C1 segment of cervical spinal cord (tissue), 14 donors: ENCODE measurements at places on chromosomes 1 and 21.
A peak's percentile ranks its signal among the peaks of the same experiment; 100 is the strongest.

- no peak for DNase-seq
Observed at GRCh38 chr1:235920596-235921375, 54.1 kb upstream of the LYST start.

DNA sequence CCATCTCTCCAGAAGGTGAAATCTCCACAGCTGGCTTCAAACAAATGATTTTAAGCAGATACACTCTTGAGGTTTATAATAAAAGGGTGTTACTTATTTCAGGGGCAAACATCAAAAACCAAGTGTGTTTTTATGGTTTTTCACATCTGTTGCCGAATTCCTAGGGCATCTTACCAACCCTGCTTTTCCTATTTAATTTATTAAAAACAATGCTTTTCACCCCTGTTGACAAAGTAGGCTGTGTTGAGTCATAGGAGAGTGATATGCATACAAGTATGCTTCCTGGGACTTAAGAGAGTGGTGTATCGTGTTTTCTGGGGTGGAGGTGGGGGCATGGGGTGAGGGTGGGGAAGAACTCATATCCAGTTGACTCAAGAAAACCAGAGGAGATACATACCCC lies 29.3 kb upstream of the IL20 start:
- DNase-seq = no peak

GRCh38 chr1:35461966-35462651 lies 95.1 kb downstream of the KIAA0319L start:
- no peak for DNase-seq

DNA sequence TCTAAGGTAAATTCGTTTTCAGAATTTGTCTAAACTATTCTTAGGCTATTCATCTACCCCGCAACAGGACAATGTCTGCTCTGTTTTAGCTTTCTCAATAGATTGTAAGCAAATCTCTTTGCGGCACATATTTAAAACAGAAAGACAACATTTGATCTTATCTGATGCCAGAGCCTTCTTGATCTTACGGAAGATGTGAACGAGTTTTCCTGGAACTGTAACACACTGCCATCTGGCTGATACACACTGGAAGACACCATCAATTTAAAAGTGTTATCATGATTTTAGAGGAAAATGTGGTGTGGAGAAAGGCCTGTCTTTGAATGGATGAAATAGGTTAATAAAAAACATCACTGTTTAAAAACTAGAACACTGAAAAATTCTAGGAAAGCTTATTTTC lies 36.1 kb downstream of the COA6 start:
- no peak for DNase-seq

- no peak for DNase-seq
Observed at GRCh38 chr1:109258481-109259466, 9.4 kb downstream of the CELSR2 start.

DNA sequence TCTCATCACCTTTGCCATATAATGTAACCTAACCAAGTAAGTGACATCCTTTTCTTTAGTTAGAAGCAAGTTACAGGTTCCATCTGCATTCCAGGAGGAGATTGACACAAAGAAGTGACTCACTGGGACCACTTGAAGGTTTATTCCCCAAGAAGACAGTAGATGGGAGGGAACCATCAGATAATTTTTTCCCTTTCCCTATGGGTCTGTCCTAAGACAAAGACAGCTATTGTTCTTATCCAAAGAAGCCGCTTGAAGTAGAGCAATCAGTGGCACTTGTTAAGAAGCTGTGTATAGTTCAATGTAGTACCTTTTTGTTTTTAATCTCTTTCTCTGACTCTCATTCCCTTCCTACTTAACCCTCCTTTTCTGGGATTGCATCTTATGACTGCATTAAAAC lies 139.9 kb upstream of the B3GALT2 start:
- DNase-seq = no peak

DNA sequence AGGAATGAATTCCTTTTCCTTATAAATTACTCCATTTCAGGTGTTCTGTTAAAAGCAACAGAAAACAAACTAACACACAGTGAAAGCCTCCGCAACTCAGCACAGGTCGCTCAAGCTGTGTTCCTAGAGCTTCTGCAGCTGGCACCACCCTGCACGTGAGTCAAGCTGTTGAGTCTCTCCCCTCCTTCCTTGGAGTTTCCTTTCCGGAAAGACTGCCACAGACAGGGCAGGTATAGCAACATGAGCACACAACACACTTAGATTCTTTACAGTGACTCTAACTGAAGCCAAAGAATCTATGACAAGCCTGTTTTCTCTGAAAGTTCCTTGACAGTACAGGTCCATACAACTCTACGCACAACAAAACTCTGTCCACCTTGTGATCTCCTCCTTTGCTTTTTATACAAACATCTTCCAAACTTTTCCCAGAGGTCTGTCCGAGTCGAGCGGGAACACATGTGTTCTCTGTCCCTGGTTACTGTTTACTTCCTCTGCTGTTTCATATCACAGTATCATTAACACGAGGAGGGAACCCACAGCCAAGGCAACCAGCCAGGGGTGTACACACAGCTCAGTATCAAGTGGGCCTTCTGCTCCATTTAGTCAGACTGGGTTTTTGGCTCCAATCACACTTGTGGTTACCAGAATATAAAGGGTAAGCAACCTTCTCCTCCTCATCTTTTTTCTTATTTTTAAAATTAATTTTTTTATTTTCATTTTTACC lies 38.7 kb upstream of the DESI2 start:
- DNase-seq = no peak

DNA sequence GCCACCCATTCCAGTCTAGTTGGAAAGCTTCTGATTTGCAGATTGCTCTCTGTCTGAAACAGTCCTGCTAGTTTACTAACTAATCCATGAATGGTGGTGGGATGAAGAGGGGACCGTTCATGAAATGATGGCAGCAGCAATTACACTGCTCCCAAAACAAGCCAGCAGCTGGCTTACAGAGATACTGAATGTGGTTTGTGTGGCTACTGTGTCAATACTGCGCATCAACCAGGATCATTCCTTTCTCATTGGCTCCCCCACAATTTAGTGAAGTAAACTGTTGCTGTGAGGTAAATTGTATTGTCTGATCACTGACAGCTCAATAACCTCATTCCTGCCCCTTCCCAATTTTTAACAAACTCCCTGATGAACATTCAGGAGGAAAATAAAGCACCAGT lies 191.3 kb upstream of the LMO4 start:
- no peak for DNase-seq

- DNase-seq = no peak
Observed at GRCh38 chr21:22224261-22224660, 1226.1 kb downstream of the NCAM2 start.

- DNase-seq = no peak
Observed at GRCh38 chr1:94079080-94079940, 41.6 kb downstream of the ABCA4 start.

GRCh38 chr1:68542586-68542985 lies 45.7 kb upstream of the DEPDC1 start:
- no peak for DNase-seq

DNA sequence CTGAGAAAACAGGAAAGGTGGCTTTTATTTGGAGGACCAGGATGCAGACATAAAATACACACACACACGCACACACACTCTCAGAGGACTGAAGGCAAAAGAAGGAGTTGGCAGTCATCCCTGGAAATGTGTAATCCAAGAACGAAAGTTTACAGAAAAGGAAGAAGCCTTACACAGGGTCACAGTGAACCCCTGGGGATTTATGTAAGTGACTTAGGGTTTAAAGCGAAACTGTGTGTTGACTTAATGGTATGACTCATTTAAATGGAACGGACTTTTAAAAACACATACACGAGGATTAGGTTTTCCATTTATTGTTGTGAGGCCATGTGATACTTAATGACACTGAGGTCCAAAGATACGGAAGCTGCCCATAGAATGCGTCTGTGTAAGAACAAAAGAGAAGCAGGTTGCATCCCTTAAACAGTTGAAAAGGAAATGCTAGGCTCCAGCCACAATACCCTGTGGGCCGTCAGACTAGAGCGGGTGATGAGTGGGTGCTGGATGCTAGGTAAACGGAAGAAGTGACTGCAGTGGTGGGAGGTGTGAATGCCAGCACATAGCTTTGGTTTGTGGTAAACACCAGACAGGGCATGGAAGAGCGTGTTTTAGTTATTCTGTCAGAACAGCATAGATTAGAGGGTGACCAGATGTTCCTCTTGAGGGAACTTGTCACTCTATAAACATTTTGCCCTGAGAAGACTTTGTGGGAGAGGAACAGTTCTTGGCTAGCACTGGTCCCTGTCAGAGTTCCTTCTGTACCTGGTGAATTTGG lies 21.6 kb upstream of the BCL10 start:
- DNase-seq = no peak

- no peak for DNase-seq
Observed at GRCh38 chr1:62092110-62092509, 102.5 kb upstream of the L1TD1 start.

- DNase-seq = no peak
Observed at GRCh38 chr1:99851850-99852454, 1.8 kb downstream of the AGL start.

DNA sequence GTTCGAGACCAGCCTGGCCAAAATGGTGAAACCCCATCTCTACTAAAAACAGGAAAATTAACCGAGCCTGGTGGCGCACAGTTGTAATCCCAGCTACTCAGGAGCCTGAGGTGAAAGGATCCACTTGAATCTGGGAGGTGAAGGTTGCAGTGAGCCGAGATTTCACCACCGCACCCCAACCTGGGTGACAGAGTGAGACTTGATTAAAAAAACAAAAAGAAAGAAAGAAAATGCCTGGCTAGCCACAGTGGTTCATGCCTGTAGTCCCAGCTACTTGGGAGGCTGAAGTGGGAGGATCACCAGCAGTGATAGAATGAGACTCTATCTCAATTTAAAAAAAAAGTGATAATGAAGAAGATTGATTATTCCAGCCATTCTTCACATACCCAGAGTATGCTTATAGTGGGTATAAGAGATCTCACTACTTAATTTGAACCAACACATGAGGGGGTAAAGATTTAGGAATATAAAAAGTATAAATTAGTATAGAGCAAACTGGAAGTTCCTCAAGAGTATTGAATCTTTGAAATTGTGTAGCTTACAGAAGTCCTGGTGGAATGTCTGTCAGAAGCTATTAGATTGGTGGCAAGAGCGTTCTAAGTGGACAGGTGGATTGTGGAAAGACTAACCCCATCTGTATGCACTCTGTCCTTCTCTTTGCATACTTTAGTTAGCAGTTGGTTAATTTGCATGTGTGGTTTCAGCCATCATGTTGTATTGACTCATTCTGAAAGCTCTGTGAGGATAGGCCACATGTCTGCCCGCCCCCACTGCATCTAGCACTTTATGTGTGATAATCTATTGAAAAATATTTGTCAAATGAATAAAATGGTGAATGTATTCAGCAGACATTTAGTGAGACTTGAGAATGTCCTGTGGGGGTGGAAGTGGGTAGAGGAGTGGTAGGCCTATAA lies 25.0 kb downstream of the RLF start:
- no peak for DNase-seq

GRCh38 chr1:13604721-13605120 lies 21.1 kb downstream of the PDPN start:
- no peak for DNase-seq

DNA sequence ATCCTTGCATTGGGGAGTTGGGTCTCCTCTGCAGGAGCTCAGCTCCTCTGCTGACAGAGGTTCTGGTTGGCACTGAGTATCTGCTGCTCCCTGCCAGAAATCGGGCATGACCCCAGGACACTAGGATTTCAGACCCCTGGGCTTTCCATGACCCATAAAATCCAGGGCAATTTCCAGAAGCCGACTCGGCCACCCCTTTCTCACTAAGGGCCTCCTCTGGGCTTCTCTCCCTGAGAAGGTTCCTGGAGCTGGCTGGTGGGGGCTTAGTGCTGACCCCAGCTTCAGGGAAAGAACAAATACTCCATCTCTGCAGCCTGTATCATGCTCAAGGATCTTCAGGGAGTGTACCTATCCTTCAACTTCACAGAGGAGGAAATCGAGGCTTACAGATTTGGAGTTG lies 603.4 kb downstream of the PTPRU start:
- no peak for DNase-seq

- DNase-seq = no peak
Observed at GRCh38 chr1:8578936-8579335, 238.5 kb downstream of the RERE start.

DNA sequence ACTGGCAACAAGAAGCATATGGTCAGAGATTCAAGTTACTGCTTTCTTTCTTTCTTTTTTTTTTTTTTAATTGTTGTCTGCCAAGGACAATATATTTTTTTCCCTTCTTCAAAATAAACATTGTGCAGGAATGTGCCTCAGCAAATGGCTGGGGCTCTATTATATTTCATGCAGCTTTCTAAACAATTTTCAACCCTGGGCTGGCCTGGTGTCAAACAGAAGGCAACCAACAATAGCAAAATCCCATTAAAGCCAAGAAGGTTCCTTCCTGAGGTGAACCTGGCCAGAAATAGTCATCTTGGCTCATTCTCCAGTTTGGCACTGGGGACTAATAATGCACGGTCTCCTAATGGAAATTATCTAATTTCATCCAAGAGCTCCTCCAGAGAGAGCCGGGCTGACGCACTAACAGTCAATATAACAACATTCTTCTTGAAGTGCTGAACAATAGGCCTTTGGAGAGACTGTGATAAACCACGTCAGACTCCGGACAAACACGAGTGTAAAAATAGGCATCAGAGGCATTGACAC lies 35.7 kb upstream of the HLX start:
- DNase-seq = peak; percentile 45

DNA sequence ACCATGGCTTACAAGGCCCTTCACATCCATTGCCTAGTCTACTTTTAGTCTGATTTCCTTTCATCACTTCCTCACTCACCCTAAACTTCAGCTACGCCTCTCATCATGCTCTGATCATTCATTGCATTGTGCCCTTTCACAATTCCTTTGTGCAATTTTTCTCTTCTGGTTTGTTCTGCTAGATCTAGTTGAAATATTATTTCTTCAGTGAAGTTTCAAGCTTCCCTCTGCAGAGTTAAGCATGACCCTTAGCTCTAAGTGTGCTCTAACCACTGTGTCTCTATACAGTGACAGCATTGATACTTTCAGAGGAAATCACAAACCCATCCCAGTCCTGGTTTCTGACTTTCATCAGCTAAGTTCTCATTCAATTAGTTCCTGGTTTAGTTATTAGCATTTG lies 166.1 kb downstream of the PLA2G4A start:
- no peak for DNase-seq

DNA sequence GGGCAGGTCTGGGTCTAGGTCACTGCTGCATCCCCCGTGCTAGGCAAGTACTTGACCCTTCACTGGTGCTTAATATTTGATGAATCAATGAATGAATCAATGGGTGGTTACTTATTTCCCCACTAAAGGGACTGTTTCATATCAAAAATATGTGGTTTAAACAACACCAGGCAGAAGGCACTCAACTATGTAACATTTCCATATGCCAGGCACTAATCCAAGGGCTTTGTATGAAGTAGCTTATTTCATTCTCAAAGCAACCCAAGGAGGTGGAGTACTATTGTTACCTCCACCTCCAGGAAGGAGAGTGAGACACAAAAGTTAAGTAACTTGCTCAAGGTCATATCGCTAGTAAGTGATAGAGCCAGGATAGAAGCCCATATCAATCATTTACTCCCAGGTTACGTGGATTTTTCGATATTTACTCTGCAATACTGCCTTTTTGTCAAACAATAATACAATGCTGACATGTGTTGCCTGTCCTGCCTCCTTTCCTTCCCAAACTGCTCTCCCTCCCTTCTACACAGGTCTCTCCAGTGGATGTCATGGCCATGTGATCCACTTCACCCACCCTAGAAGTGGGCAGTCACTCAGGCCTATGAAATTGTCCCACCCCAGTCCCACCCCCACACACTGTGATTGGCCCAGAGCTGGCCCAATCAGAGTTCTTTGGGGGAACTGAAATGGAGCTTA lies 142.8 kb downstream of the ETS2 start:
- no peak for DNase-seq

GRCh38 chr1:229694053-229694693 lies 68.1 kb downstream of the URB2 start:
- peak; percentile 17 for DNase-seq
